Activated CD8-positive, alpha-beta memory T cell treated with anti-CD3 and anti-CD28 coated beads for 48 hours (primary cell): ENCODE measurements at places on chromosomes 2 and 18.

DNA sequence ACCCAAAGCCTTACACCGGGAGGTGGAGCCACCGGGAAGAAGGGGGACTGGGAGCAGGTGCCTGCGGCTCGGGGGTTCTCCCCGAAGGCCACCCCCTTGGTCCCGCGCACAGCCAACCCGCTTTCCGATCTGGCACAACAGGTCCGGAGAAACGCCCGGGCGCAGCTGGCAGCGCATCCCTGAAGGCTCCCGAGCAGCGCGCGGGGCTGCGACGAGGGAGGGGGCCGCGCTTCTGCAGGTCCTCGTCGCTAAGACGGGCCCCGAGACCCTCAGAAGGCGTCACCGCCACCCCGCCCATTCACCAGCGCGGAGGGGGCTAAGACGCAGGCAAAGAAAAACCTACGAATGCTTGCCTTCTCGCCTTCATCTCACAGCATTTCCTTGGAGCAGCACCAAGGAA, 1.8 kb downstream of the CBLN2 start:
- no peak for DNase-seq

GRCh38 chr2:184654945-184655344, 56.6 kb downstream of the ZNF804A start:
- DNase-seq = no peak

DNA sequence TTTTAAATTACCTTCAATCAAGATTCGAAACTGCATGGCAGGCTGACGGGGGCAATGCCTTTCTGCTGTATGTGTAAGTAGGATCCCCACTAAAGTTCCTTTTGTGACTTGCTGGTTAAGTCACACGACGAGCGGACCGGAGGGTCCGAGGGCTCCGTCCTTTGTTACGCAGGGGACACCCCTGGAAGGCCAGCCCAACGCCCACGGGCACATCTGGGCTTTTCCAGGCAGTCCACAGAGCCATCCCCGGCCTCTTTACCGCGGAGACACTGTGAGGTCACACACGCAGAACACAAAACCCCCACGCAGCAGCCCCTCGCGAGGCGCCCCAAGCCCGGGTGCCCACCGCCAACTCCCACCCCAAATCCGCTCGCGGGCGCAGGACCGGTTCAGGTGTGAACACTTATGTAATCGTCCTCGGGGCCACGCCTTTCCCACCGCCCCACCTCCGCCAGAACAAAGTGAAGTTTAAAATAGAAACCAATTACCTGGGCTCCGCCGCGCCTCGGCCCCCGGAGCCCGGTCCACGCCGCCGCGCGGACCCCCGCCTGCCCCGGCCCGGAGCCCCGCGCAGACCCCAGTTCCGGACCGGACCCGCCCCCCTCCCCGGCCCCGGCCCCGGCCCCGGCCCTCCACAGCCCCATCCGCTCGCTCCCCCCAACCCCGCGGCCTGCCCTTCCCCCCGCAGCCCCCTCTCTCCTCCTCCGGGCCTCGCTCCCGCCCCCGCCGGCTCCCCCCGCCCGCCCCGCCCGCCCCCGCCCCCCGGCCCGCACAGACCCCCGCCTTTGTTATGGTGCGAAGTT, 4.2 kb downstream of the ZNF516 start:
- no peak for DNase-seq

- no peak for DNase-seq
Measured at GRCh38 chr2:27225526-27225925, 8.4 kb downstream of the CAD start.

GRCh38 chr18:71725256-71725655, 818.9 kb downstream of the CBLN2 start:
- no peak for DNase-seq

DNA sequence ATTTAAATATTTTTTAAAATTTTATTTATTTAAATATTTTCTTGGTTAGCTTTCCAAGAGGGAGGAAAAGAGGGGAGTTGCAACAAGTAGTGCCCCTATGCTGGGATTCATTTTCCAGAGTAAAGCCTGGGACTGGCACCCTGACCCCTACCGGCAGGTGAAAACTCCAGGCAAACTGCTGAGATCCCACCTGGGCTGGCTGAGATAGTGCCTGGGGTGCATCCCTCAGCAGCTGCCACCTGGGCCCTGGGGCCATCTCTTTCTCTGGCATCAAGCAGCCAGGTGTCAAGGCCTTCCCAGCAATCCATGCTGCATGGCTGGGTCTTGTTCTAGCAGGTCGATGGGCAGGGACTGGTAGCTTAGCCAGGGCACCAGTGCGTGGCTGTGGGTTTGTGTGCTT, 6.6 kb downstream of the SIX2 start:
- DNase-seq = no peak

- no peak for DNase-seq
Measured at GRCh38 chr2:86035883-86036668, 69.6 kb downstream of the POLR1A start.

DNA sequence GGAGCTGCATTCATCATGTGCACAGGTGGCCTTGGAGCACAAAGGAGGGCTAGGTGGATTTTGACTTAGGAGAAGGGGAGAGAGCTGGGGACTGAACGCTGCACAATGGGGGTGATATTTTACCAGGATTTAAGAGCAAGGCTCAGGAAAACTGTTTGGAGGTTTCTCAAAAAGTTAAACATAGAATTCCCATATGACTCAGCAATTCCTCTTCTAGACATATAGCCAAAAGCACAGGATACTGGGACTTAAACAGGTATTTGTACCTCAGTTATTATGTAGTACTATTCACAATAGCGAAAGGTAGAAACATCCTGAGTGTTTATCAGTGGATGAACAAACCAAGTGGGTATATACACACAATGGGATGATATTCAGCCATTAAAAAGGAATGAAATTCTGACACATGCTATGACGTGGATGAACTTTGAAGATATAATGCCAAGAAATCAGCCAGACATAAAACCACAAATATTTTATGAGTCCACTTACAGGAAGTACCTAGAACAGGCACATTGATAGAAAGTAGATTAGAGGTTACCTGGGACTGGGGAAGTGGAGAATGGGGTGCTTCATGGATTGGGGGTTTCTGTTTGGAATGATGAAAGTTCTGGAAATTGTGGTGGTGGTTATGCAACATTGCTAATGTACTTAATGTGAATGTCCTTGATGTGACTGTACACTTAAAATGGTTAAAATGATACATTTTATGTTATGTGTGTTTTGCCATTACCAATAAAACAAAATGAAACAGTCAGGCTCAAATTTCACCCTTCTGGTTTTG, 216.9 kb downstream of the HAUS1 start:
- DNase-seq = no peak

DNA sequence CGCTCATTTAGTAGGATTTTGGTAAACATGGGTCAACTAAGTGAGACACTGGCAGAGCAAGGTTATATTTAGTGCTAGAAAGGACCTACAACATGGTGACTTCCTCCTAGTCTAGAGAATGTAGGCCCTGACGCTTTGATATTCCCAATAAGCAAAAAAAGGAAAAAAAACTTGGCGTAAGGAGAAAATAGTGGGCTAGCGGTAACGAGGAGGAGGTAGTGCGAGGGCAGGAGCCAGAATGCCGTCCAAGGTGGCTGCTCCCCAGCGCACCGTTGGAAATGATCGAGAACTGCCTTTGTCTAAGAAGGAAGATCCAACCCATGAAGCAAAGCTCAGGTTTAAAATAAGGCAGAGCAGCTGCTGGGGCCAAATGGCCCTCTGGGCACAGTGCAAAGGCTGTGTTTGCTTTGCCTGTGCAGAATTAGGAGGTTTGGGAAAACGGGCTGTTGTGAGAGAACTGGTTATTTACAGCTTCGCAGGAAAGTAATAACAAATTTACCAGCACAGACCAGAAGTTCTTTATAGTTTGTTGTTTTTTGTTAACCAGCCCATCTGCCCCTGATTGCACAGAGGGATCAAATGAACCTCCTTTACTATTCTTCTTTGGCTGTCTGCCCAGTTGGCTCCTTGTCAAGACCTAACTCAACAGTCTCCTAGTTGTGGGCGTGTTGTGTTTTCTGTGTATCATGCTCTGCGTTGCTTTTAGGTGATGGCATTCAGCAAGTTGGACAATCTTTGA, 86.6 kb downstream of the ITGB1BP1 start:
- DNase-seq = no peak

DNA sequence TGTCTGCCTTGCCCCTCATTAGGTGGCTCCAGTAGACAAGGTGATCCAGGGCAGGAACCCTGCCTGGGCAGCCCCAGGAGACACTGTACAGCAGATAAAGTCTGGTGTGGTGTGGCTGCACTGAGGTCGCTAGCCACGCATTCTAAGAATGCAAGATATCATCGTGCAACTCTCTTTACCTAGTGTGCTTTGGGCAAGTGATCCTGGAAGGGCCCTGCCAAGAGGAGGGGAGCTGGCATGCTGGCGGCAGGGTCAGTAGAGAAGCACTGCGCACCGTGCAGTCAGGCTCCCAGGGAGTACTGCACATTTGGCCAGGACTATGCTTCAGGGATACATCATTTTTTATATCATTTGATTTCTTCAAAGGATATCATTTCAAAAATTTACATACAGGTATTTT, 195.3 kb upstream of the SMAD2 start:
- DNase-seq = no peak

DNA sequence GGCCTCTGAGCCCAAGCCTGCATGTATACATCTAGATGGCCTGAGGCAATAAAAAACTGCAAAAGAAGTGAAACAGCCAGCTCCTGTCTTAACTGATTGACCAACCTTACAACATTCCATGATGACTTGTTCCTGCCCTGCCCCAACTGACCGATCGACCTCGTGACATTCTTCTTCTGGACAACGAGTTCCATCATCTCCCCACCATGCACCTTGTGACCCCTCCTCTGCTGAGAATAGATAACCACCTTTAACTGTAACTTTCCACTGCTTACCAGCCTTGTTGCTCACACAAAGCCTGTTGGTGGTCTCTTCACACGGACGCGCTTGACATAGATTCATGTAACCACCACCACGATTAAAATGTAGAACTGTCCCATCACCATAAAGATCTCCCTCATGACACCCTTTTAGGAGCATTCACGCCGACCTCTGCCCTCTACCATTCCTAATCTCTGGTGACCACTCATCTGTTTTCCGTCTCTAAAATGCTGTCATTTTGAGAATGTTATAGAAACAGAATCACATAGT, 120.1 kb upstream of the REV1 start:
- no peak for DNase-seq

DNA sequence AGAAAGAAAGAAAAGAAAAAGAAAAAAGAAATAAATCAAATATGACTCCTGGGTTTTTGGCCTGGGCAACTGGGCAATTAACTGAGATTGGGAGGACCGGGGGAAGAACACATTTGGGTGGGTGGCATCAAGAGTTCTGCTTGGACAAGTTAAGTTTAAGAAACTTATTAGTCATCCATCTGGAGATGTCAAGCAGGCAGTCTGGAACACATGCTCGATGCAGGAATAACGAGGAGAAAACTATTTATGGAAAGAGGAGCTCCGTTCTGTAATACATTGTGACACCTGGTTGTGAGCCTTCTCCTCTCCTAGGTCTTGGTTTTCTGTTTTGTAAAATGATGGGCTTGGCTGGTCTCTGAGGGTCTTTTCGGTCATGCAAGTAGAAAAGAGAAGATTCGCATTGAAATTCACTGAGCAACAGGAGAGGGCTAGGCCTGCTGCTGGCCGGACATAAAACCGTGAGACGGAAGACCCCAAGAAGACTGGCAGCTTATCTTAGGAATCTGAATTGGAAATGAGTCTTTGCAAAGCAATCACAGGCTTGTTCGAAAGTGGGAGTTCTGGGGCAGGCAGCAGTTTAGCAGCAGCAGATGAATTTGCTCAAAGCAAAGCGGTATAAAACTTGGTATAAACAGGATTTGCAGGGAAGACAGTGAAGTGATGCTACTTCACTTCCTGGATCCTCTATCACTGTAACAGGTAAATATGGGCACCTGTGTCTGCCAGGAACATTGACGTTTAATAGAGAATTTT, 51.4 kb downstream of the E2F6 start:
- no peak for DNase-seq

DNA sequence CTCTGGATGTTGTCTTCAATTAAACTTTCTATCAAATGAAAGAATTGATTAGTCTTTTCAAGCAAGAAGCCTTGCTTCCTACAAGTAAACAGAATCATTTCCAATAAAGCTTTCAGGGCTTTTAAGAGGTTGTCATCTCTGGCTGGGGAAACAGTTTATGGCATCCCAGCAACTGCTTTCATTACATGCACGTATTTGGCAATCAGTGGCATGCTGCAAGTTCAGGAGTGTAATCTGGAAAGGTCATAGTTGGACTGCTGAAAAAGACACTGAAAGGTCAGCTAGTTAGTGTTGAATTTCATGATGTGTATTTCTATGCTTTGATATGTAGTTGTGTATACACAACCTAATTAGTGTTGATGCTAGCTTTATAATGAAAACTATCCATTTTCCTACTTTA, 332.9 kb downstream of the DSC3 start:
- no peak for DNase-seq

- DNase-seq = no peak
Measured at GRCh38 chr2:226020176-226020575, 620.7 kb downstream of the NYAP2 start.

DNA sequence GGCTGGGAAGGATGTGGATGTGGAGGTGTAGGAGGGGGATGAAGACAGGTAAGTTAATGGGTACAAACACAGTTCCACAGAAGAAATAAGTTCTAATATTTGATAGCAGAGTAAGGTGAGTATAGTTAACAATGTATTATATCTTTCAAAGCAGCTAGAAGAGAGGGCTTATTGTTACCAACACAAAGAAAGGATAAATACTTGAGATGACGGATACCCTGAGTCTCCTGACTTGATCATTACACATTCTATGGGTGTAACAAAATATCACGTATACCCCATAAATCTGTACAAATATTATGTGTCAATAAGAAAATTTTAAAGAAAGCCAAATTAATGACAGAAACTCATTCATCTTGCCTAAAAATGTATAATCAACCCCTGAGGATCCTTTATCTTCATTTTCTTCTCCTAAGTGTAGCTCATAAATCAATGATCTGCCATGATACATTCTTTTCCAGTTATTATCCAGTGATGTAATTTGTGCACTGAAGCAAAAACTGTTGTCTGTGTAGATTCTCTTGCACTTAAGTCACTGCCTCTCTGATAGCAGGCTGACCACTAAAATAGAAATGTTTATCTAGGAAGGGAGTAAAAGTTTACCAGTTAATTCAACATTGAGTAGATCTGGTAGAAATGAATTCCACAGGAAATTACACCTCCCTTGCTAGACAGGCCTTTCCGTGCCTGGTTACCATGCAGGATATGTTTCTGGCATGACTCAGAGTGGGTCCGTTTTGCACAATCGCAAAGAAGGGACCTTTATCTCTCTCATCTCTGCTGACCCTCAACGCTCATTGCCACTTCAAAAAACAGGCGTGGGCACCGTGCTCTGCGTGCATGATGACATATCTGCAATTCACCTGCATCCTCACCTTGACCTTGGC, 249.7 kb upstream of the NCKAP5 start:
- no peak for DNase-seq

DNA sequence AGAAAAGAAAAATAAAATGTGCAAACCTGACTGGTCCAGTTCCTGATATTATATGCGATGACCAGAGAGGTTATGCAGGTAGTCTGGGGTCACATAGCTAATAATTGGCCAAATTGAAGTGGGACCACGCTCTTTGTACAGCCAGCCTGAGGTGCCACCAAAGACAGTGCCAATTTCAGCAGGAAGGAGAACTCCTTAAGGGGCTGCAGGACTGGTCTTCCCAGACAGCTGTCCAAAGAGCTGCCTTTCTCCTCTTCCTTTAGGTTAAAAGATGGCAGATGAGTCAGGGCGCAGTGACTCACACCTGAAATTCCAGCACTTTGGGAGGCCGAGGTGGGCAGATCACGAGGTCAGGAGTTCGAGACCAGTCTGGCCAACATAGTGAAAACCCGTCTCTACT, 95.5 kb downstream of the ACKR3 start:
- no peak for DNase-seq
